ENCODE measurements at places on chromosomes 12 and 14.

DNA sequence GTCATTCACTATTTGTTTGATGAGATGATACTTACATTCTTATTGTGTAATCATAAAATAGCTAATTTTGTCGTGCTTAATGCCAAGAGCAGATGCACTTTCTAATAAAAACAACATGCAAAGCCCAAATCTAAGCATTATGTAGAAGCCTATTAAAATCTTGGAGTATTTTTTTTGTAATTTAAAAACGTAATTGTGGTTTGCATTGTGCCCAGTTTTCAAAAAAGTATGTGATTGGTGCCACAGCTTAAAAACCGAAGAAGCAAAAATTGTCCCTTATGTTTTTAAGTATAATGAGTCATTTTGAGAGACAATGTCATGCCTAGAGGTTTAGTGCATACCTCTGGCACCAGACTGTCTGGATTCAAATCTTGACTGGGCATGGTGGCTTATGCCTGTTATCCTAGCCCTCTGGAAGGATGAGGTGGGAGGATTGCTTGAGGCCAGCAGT lies 464.8 kb upstream of the RGS6 start:
- no peak for DNase-seq

GRCh38 chr12:100442403-100442802 lies 31.3 kb upstream of the NR1H4 start:
- DNase-seq = no peak

GRCh38 chr14:81319314-81319713 lies 80.8 kb downstream of the STON2 start:
- no peak for DNase-seq

- DNase-seq = no peak
These were observed 148.7 kb upstream of the PDZRN4 start for GRCh38 chr12:41039461-41039860.

All from Karpas-422 (cell line).